ENCODE measurements at places on chromosomes 5 and 9. TPM values are rescaled to one million over a fixed set of nuclear protein-coding genes. Genes with fewer than 3 reads are reported as not detected.

- H3K4me3 ChIP-seq, result no peak overlapping the region
- H3K4me1 ChIP-seq, result no peaks in the 10 kb centered on the region
- no peak overlapping the region for H3K27ac ChIP-seq
- H3K36me3 ChIP-seq, result no peaks in the 10 kb centered on the region
Observed at GRCh38 chr5:66174338-66174737, 30.2 kb downstream of the SREK1 start.

DNA sequence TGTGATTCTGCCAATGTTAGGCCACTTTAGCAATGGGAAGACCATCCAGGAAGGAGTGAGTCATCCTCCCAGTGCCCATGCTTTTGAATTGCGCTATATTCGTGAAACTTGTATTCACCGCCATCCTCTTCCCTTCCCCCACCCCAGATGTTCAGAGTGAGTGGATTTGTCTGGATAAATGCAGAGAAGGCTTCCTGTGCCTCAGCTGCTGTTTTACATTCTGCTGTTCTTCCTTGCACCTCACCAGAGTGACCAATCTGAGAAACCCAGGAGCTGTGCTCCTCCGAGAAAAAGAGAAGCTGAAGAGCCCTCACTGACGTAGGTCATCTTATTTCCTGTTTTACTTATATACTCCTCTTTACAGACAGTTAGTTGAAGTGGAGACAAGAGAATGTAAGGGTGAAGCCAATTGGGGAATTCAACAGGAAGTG, 24.6 kb upstream of the SVEP1 start:
- no peaks in the 10 kb centered on the region for H3K27me3 ChIP-seq
- DNase-seq, result no peak
- H3K36me3 ChIP-seq, result no peaks in the 10 kb centered on the region
- peaks cover 4% of the 10 kb centered on the region for H3K4me1 ChIP-seq
- no peak overlapping the region for H3K4me3 ChIP-seq

VLDLR gene
- 28.8 TPM for total RNA-seq

DNA sequence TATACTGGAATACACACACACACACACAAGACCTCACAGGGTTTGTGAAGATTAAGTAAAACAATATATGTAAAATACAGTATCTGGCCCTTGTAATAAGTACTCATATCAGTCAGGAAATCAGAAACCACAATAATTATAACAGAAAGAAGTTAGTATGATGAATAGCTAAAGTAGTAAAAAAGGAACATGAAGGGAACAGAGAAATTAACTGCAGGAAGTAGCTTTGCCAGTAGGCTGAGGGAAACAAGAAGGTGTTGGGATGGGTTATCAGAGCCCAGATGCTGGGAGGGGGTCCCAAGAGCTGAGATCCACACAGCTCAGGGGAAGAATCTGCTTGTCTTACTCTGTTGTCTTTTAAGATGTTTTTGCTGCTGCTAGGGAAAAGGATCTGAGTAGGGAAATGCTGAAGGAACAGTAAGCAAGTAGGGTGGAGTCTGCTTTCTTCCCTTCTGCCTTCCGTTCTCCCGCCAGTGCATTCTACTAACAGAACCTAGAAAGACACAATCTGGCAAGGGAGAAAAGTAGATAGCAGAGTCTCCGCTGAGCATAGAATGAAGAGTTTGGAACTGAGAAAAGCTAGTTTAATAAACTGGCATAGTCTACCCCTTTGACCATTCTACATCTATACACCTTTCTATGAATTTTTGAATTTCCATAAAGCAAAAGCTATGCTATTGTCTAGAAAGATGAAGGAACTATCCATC, 55.3 kb upstream of the ALDH1A1 start:
- no peak overlapping the region for H3K27ac ChIP-seq
- no peaks in the 10 kb centered on the region for H3K4me1 ChIP-seq
- peaks cover 2% of the 10 kb centered on the region for H3K27me3 ChIP-seq

PRSS3 gene
- total RNA-seq, result not detected

DNA sequence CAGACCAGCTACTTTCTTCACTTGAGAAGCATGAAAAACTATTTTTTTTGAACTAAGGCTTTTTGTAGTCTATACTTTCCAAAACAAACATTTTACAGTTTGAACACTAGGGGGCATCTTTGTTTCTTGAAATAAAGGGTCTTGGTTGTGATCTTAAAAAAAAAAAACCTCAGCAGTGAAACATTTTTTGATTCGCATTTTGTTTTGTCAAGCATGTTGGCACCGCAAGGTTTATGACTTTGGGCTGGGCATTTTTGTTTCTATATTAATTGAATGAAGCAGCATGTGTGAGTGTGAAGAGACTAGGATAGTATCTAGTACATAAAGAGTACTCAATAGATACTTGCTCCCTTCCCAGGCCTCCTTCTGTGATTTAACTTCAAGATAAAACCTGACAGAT, 31.6 kb upstream of the ACOT12 start:
- H3K4me1 ChIP-seq, result peaks cover 62% of the 10 kb centered on the region
- H3K36me3 ChIP-seq, result no peaks in the 10 kb centered on the region
- DNase-seq, result no peak
- H3K4me3 ChIP-seq, result no peak overlapping the region
- peaks cover 10% of the 10 kb centered on the region for H3K27me3 ChIP-seq
- peak overlapping the region; percentile 56 for H3K27ac ChIP-seq

ADAMTS13 gene
- total RNA-seq, result 27.9 TPM

DNA sequence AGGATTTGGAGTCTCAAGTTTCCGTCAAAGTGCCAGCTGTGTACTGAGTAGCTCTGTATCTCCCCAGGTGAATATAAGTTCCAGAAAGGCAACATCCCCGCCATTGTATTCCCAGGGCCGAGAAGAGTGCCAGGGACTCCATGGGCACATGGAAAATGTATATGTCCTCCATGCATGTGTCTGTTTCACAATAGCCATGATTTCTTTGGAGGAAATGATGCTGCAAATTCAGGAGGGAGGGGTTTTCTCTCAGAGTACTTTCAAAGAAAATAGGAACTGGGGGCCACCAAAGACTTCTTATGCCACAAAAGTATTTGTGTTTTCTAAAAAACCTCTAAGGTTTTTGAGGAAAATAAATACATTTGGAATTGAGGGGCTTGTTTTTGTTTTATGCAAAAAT, 524.6 kb downstream of the BNC2 start:
- no peaks in the 10 kb centered on the region for H3K27me3 ChIP-seq
- no peaks in the 10 kb centered on the region for H3K36me3 ChIP-seq
- no peak overlapping the region for H3K27ac ChIP-seq
- H3K4me3 ChIP-seq, result no peak overlapping the region

GRCh38 chr9:37036776-37037502, 2.9 kb upstream of the PAX5 start:
- peak; percentile 54 for DNase-seq
- H3K4me1 ChIP-seq, result peaks cover 15% of the 10 kb centered on the region
- peaks cover 5% of the 10 kb centered on the region for H3K36me3 ChIP-seq
- H3K4me3 ChIP-seq, result peak overlapping the region; percentile 86
- peaks cover 23% of the 10 kb centered on the region for H3K27me3 ChIP-seq
- H3K27ac ChIP-seq, result peak overlapping the region; percentile 25

FBP1 gene
- not detected for total RNA-seq

PDLIM7 gene
- total RNA-seq, result 430 TPM

DNA sequence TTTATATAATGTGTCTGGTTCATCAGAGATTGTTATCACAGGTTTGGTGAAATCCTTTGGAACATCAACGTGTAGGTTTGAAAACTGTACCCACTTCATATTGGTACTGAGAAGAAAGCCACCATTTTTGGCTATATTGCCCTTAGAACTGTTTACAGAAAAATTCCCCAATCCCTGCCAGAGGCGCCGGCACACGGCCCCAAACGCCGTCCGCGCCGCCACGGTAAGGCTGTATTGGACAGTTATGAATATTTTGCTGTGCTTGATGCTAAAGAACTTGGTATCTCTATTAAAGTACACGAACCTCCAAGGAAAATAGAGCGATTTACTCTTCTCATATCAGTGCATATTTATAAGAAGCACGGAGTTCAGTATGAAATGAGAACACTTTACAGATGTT, 35.2 kb downstream of the DCAF10 start:
- DNase-seq, result no peak
- H3K4me3 ChIP-seq, result no peak overlapping the region
- H3K4me1 ChIP-seq, result no peaks in the 10 kb centered on the region
- H3K36me3 ChIP-seq, result no peaks in the 10 kb centered on the region
- no peaks in the 10 kb centered on the region for H3K27me3 ChIP-seq
- no peak overlapping the region for H3K27ac ChIP-seq

Data from glutamatergic neuron (in vitro differentiated cells).